HCT116 (cell line): ENCODE measurements at places on chromosomes 3 and 15. TPM values are rescaled to one million over a fixed set of nuclear protein-coding genes. Genes with fewer than 3 reads are reported as not detected.
A peak's percentile ranks its signal among the peaks of the same experiment; 100 is the strongest.

DNA sequence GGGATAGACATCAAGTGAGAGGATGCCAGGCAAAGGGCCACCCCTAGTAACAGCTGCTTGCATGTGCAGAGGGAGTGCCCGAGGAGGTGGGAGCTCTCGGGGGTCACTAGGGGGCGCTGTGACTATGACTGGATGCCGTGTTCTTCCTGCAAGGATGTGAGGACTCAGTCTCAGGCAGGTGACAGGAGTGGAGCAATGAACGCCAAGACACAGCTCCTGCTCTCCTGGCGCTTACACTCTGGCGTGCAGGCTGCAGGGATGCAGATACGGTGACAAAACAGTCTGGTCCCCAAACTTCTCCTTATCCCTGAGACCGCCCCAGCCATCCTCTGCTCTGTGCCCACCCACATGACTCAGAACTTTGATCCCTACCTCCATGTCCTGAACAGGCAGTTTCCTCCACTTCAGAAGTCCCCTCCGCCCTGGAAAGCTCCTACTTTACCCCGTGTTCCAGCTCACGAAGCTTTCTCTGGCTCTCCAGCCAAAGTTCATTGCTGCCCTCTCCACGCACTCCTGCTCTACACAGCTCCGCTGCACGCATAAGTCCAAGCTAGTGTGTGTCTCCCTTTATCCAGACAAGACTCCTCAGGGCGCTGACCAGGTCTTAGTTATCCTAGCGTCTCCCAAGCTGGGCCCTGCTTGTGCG, 14.7 kb downstream of the RHOV start:
- H3K27ac ChIP-seq = no peak overlapping the region
- peak; percentile 73 for DNase-seq
- no peaks in the 10 kb centered on the region for H3K27me3 ChIP-seq
- no peak overlapping the region for H3K4me3 ChIP-seq

DNA sequence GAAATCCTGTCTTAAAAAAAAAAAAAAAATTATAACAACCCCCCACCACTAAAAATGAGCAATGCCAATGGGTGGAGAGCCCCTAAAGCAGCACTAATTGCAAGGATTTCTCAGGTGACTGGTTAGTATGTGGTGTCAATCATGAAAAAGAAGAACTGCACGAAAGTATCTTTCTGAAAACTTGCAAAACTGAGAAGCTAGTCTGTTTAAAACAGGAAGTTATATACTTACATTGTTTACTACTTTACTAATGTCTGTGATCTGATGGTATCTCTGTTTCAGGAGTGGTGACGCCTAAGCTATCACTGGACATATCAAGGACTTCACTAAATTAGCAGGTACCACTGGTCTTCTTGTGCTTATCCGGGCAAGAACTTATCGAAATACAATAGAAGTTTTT, at the start of gene CCR3:
TSS of gene CCR3 (plus strand) at position 341 of the 400 bp plus-strand sequence. CDS start 22,699 bp downstream, outside the sequence.
- H3K27ac ChIP-seq = no peak within 1 kb of the TSS
- no peaks in the 10 kb centered on the region for H3K36me3 ChIP-seq
- H3K4me1 ChIP-seq = no peaks in the 10 kb centered on the region
- H3K4me3 ChIP-seq = no peak within 1 kb of the TSS

Gene ADPGK
- 41.5 TPM for total RNA-seq

Gene TNK2
- total RNA-seq = 55.1 TPM

DNA sequence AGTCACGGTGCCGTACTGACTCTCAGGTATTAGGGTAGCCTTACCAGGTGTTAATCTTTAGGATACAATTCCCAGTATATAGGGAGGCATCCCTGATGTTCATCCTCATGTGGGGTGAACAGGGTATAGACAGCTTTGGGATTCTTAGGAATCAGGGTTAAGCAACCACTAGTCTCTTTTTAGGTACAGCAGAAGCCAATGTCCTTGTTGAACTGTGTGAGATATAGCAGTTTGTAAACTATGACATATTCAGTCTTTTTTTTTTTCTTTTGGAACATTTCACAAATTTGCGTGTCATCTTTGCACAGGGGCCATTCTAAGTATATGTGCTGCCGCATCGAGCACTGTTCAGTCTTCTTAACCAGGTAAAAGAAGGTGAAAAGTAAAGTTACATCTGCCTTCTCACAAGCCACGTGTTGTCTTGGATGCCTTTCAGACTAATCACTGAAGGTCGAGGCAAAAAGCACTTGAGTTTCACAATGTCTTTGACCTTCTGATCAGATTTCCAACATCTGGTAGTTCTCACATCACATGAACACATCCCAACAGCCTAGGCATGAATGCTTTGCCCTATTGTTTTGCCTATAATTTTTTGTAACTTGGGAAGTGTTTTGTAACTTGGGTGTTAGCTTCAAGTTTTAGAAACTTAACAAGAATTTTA, 17.2 kb downstream of the TSEN2 start:
- H3K4me3 ChIP-seq = no peak overlapping the region
- H3K4me1 ChIP-seq = no peaks in the 10 kb centered on the region
- H3K36me3 ChIP-seq = peaks cover 72% of the 10 kb centered on the region
- no peaks in the 10 kb centered on the region for H3K27me3 ChIP-seq
- H3K27ac ChIP-seq = no peak overlapping the region
- no peak for DNase-seq

Gene GNAT1
- not detected for total RNA-seq

DNA sequence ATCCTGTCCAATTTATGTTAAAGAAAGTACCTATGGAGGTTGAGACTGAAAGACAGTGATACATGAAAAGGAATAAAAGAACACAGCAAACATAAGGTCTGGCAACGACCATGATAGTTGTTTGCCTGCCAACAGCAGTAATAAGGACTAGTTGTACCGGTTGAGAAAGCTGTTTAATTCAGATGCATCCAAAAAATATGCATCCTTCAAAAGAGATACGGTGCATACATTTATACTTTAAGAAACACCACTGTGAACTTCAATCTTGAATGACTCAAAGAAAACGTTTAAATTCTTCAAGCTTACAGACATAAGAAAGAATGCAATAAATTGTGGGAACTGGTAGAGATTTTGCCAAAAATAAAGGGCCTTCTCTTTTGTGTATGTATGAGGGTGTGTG, 492.1 kb downstream of the NLGN1 start:
- H3K27ac ChIP-seq = no peak overlapping the region
- no peak overlapping the region for H3K4me3 ChIP-seq
- no peaks in the 10 kb centered on the region for H3K36me3 ChIP-seq
- H3K27me3 ChIP-seq = no peaks in the 10 kb centered on the region
- no peaks in the 10 kb centered on the region for H3K4me1 ChIP-seq
- no peak for DNase-seq

- no peak for DNase-seq
- no peaks in the 10 kb centered on the region; the same call in 1 of the 2 replicates for H3K27me3 ChIP-seq
- no peak overlapping the region for H3K27ac ChIP-seq
Observed at GRCh38 chr3:143348486-143349327, 229.1 kb downstream of the CHST2 start.

Gene IQCH
- total RNA-seq = 4.6 TPM

DNA sequence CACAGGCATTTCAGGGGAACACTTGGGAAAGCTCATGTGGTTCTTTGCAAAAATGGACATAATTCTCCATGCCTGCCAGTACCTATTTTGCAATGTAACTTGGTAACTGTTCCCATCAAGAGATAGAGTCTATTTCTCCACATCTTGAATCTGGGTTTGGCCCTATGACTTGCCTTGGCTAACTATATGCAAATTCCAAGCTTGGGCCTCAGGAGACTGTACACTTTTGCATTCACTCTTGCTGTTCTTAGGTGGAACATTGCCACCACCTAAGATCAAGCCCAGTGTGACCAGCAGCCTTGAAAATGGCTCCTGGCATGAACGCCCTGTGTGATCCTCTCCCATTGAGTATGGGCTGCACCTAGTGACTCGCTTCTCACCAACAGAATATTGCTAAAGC, 19.8 kb upstream of the SMAD6 start:
- H3K27me3 ChIP-seq = no peaks in the 10 kb centered on the region
- H3K27ac ChIP-seq = no peak overlapping the region
- peaks cover 16% of the 10 kb centered on the region for H3K4me1 ChIP-seq
- DNase-seq = no peak
- H3K36me3 ChIP-seq = no peaks in the 10 kb centered on the region

GRCh38 chr3:37546876-37547275, 314.8 kb upstream of the CTDSPL start:
- no peak overlapping the region for H3K4me3 ChIP-seq
- H3K27me3 ChIP-seq = peaks cover 12% of the 10 kb centered on the region; the same call in 1 of the 2 replicates
- DNase-seq = no peak
- H3K27ac ChIP-seq = no peak overlapping the region

Gene GOLGA8R
- total RNA-seq = 0.57 TPM

DNA sequence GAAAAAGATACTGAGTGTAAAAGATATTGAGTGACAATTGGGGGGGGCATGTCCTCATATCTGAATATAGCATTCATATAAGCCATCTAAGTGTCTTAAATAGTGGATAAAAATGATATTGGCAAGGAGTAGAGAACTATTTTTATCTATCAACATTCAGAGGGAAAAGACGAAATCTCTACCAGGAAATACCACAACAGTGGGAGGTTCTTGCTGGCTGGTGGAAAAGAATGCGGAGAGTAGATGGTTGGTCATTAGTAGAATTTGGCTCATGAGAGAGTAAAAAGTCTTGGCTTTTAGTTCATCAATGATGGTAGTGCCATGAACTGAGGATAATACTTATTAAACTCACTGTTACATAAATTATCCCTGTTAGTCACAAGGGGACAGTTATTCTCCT, 4.8 kb upstream of the TCF12 start:
- H3K27me3 ChIP-seq = no peaks in the 10 kb centered on the region
- no peak overlapping the region for H3K4me3 ChIP-seq
- peaks cover 4% of the 10 kb centered on the region; the same call in 1 of the 2 replicates for H3K4me1 ChIP-seq
- H3K27ac ChIP-seq = no peak overlapping the region

GRCh38 chr15:74579001-74579400, 36.6 kb upstream of the CLK3 start:
- DNase-seq = no peak
- H3K36me3 ChIP-seq = no peaks in the 10 kb centered on the region
- no peaks in the 10 kb centered on the region for H3K4me1 ChIP-seq
- H3K27me3 ChIP-seq = no peaks in the 10 kb centered on the region

DNA sequence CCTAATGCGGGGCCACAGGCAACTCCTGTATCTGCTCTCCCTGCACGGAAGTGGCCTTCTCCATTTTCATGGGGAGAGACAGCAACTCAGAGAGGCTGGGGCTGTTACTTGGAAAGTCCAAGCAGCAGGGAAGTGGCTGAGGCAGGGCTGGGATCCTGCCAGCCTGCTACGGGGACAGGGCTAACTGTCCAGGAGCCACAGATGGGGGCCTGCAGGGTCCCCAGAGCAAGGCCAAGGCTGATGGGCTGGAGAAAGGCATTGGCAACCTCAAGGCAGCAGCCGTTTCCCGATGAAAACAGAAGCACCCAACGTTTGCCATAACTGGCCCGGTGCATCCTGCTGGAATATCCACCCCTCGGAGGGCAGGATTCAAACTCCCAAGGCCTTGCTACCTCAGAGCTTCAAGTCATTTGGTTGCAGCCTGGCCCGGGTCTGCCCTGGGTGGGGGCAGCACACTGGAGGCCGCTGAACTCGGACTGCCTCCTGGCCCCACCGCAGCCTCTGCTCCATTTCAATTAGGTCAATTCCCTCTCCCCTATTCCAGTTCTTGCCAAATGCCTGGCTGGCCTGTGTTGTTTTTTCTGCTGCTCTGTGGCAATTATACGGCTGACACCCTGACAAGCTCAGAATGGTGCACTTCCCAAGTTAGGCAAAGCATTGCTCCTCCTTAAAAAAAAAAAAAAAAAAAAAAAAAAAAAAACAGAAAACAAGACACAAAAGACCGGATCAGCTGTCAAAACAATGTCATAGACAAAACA, 143.5 kb downstream of the NUP210 start:
- H3K4me1 ChIP-seq = peaks cover 11% of the 10 kb centered on the region
- H3K36me3 ChIP-seq = no peaks in the 10 kb centered on the region
- no peaks in the 10 kb centered on the region for H3K27me3 ChIP-seq
- no peak overlapping the region for H3K4me3 ChIP-seq
- no peak overlapping the region for H3K27ac ChIP-seq

DNA sequence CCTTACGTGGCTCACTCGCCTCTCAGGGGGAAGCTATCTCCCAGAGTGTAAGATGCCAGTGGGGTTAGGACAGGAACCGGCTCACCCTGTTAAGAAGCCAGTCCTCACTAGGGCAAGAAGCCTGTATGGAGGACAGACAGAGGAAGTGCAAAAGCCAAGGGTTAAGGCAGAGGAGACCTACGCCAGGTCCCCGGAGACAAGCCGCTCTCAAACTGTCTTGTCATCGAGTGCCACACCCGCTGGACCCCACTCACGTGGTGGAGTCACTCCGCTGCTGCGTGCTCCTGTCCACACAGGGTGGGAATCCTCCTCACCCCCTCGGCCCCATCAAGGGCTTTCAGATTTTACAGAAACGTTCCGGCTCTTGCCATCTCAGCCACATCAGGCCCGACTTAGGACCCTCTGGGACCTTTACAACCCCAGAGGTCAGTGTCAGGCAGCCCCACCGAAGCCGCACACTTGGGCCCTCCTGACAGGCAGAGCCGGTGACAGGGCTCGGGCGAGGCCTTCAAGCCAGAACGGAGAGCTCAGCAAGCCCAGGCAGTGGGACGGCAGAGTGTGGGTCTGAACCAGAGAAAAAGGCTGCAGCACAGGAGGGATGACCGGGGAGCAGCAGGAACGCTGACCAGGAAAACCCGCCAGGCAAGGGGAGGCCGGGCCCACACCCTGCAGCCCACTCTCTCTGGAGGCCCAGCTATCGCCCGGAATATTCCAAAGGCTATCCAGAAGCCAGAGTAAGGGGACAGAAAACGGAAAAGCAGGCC, 61.7 kb downstream of the XXYLT1 start:
- no peak overlapping the region for H3K27ac ChIP-seq
- no peak for DNase-seq
- H3K4me3 ChIP-seq = no peak overlapping the region
- no peaks in the 10 kb centered on the region for H3K27me3 ChIP-seq
- peaks cover 37% of the 10 kb centered on the region for H3K4me1 ChIP-seq
- no peaks in the 10 kb centered on the region for H3K36me3 ChIP-seq

Gene CLDN18
- total RNA-seq = 0.17 TPM

GRCh38 chr3:133995264-133995663, 34.5 kb downstream of the SLCO2A1 start:
- no peak overlapping the region for H3K27ac ChIP-seq
- H3K4me1 ChIP-seq = no peaks in the 10 kb centered on the region
- DNase-seq = no peak
- H3K4me3 ChIP-seq = no peak overlapping the region
- no peaks in the 10 kb centered on the region for H3K36me3 ChIP-seq

DNA sequence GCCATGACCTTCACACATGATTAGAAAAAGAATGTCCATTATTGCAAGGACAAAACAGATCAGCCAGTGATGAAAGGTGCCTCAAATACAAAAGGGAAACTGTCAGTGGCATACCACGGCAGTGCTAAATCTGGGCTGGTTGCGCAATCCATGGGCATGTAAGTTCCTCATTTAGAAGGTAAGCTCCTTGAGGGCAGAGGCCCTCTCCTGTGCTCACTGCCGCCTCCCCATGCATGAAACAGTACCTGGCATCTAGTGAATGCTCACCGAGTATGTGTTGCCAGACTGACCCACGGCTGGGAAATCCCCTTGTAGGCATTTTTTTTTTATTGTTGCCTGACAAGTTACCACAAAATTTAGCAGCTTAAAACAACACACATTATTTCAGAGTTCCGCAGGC, 312.1 kb upstream of the CHRM5 start:
- no peaks in the 10 kb centered on the region for H3K36me3 ChIP-seq
- H3K4me3 ChIP-seq = no peak overlapping the region
- H3K27ac ChIP-seq = no peak overlapping the region
- peaks cover 52% of the 10 kb centered on the region for H3K27me3 ChIP-seq

Gene ISY1
- total RNA-seq = 43.6 TPM

GRCh38 chr3:72544239-72544638, 304.0 kb downstream of the SHQ1 start:
- H3K4me3 ChIP-seq = no peak overlapping the region
- no peak for DNase-seq
- H3K27me3 ChIP-seq = no peaks in the 10 kb centered on the region
- no peak overlapping the region for H3K27ac ChIP-seq
- no peaks in the 10 kb centered on the region for H3K36me3 ChIP-seq
